ENCODE measurements at places on chromosomes 7 and 10. TPM values are rescaled to one million over a fixed set of nuclear protein-coding genes. Genes with fewer than 3 reads are reported as not detected.

DNA sequence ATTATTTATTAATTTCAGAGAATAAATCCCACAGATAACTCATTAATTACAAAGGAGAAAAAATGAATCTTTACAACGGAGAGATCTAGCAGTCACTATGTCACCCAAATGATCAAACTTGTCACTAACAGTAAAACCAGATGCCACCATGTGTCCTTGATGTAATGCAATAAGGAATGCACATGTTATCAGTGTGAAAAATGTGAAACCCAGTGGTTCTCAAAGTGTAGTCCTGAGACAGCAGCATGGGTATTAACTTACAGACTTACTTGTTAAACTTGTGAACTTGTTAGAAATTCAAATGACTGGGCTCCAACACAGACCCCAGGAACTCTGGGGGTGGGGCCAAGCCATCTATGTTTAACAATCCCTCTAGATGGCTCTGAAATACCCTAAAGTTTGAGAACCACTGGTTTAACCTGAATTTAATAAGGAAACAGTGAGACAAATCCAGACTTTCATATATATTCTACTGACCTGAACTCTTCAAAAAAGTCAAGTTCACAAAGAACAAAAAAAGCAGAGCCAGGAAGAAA lies 77.4 kb downstream of the RNLS start:
- DNase-seq, result no peak

Gene ATP6V0A4
- total RNA-seq, result not detected

- no peak for DNase-seq
Measured at GRCh38 chr10:75468612-75469005, 37.2 kb downstream of the LRMDA start.

GRCh38 chr7:114660126-114660486 lies 245.5 kb downstream of the FOXP2 start:
- DNase-seq, result no peak

Gene EBF3
- total RNA-seq, result 0.24 TPM

GRCh38 chr7:77223261-77223660 lies 23.6 kb upstream of the FGL2 start:
- DNase-seq, result no peak

GRCh38 chr10:97483921-97484320 lies 14.3 kb downstream of the MMS19 start:
- no peak for DNase-seq

- no peak for DNase-seq
Measured at GRCh38 chr10:49458869-49459268, 63.0 kb upstream of the DRGX start.

- no peak for DNase-seq
Measured at GRCh38 chr7:11605749-11606148, 226.2 kb downstream of the THSD7A start.

GRCh38 chr10:124740369-124741280 lies 3.6 kb downstream of the FAM53B start:
- DNase-seq, result peak; percentile 67

DNA sequence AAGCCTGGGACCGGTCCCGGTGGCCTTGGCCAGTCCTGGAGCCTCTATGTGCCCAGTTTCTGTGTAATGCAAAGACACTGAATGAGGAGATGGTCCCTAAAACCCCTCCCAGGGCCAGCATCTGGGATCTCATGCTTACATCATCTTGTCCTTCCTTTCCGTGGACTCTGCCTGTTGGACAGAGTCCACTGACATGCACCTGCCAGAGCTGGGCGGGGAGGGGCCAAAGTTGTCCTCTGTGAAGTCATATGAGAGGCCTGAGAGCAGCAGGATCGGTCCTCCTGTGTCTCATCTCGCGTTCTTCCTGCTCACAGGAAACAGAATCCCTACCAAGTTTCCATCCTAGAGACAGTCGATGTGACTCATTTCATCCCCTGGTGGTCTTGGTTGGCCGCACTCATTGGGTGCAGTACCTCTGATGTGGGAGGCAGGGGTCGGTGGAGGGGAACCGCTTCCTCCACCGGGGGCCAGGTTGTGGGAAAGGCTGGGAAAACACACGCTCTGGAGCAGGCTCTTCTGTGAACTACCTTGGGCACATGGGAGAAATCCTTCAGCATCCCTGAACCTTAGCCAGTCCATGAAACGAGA lies 389.6 kb upstream of the PODXL start:
- DNase-seq, result no peak

DNA sequence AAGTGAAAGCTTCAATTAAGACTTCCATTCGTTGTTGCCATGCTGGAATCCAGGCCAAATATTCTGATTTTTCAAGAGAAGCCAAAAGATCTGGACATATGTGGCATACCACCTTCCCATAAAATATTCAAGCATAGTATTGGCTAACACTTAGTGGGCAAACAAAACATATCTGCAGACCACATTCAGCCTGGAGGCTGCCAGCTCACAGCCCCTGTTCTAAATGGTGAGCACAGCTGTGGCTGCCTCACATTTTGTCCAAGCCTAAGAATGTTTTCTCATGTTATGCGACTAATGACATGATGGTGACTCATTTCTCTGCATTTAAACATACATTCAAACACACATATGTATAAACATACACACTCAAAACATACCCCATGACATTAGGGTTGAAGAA lies 10.6 kb upstream of the CALU start:
- DNase-seq, result no peak

Gene PDK4
- not detected for total RNA-seq

Gene GPR146
- total RNA-seq, result not detected

- DNase-seq, result peak; percentile 7
Measured at GRCh38 chr7:13179011-13179582, 491.7 kb downstream of the ARL4A start.

Gene HOXA11
- 9.3 TPM for total RNA-seq

DNA sequence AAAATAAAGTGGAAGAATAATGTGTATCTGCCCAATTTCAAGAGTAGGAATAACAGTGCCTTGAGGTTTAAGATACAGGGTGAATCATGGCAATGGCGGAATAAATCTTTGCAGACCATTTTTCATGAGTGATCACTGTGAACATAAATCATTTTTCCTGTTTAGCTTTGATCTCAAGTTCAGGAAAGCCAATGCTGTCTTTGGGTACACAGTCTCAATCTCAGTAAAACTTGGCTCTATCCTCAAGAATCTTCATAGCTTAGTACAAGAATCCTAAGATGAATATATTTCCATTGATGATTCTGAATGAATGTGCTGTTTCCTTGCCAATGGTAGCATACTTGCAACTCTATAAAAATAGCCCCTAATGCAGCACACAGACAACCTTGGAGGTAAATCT lies 6.8 kb downstream of the NAMPT start:
- no peak for DNase-seq

GRCh38 chr7:71019706-71020105 lies 112.2 kb upstream of the GALNT17 start:
- DNase-seq, result peak; percentile 83

DNA sequence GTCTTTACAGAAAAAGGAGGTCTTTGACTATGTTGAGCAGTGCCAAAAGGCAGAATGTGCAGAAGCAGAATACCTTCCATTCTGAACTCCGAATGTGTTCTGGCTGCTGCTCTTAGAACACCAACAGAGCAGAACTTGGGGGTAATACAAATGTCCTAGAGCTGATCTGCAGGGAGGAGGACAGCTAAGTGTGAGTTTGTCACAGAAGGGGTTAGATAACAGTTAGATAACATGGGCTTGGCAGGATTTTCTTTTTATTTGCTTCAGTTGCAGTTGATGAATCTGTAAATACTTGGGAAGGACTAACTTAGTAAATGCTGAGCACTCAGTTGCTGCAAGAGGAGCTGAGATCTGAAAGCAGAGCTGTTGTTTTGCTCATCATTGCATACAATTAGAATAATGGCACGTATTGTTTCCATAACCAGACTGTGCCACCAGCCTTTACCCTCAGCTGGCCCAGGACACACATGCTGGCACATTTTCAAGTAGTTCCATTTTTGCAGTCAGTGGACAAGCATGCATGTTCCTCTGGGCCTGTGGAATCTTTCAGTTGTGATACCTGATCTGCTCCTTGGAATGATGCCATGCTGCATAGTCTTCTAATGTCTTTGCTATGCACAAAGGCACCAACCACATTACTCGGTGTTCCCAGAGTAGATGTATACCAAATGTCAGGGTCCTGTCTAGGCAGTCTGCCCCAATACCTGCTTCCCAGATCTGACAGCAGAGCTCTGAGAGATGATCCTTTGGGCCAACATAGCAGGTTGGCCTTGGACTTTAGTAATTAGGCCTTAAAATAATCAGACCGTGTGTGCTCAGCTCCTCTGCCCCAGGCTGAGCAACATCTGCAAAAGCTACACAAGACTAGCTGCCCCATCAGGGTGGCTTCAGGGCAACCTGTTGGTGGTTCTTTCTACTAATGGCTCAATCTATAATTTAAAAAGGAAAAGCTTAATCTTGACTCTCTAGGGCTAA lies 55.7 kb downstream of the GSDME start:
- DNase-seq, result no peak

DNA sequence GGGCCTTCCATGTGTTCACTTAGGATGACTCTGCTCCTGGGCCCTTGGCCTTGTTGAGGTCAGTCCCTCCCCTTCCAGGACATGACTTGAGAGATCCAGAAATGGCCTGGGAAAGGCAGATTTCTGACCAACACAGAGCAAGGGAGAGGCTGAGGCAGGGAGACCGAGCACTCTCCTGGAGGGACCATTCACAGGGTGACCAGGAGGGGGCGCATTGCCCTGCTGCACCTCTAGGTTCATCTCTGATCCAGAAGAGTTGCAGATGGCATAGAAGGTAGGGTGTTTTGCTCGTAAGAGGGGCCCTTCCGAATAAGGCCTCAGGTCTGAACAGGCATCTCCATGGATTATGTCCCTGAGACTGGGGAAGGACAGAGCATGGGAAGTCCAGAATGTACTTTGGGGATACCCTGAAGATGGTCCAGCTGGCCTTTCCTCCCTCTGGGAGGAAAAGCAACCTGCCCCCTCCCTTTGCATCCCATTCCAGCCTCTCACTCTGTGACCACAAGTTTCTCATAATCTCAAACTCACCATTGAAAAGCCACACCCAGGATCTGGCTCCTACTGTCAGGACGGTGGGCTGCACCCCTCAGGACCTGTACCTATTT lies 6.6 kb downstream of the DMBT1 start:
- DNase-seq, result no peak

DNA sequence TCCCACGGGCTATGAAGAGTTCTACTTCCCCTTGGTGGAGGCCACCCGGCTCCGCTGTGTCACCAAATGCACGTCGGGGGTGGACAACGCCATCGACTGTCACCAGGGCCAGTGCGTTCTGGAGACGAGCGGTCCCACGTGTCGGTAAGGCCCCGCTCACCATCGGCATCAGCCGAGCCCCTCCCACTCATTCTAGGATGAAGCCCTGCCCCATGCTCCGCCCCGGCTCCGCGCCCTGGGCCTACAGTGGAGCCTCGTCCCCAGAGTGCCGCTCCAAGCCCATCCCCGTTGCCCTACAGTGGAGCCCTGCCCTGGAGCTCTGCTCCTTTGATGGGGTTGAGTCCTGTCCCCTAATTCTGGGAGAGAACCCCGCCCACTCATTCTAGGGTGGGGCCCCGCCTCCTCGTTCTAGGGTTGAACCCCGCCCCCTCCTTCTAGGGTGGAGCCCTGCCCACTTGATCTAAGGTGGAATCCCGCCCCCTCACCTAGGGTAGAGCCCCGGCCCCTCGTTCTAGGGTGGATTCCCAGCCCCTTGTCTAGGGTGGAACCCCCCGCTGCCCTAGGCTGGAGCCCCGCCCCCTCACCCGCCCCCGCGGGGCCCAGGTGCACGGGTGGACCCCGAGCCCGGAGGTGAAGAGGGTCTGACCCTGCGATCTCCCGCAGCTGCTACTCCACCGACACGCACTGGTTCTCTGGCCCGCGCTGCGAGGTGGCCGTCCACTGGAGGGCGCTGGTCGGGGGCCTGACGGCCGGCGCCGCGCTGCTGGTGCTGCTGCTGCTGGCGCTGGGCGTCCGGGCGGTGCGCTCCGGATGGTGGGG lies 3.4 kb upstream of the MUC12 start:
- peak; percentile 25 for DNase-seq

Gene BLNK
- not detected for total RNA-seq

Gene PIK3AP1
- total RNA-seq, result 0.51 TPM

- no peak for DNase-seq
Measured at GRCh38 chr10:24483701-24484100, 240.0 kb downstream of the ARHGAP21 start.

DNA sequence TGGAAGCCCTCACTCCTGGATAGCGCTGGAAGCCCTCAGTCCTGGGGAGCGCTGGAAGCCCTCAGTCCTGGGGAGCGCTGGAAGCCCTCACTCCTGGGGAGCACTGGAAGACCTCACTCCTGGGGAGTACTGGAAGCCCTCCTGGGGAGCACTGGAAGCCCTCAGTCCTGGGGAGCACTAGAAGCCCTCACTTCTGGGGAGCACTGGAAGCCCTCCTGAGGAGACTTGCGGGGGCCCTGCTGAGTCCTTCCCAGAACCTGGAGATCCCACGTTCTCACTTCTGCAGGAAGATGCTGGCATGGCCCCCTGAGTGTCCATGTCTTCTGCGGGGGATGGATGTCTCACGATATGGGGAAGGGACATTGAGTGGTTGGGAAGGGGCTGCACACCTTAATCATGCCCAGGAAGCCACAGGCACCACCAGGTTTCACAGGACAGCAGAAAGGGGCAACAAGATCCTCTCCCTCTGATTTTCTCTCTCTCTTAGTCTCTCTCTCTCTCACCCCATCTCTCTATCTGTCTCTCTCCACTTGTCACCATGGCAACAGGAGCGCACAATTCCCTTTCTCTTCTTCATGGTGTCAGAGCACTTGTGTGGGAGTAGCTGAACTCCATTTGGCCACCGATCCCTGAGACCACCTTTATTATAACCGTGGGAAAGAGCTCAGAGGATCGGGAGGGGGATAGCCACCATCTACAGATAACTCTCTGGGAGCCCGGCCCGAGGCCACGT lies 267.0 kb downstream of the TCERG1L start:
- no peak for DNase-seq

DNA sequence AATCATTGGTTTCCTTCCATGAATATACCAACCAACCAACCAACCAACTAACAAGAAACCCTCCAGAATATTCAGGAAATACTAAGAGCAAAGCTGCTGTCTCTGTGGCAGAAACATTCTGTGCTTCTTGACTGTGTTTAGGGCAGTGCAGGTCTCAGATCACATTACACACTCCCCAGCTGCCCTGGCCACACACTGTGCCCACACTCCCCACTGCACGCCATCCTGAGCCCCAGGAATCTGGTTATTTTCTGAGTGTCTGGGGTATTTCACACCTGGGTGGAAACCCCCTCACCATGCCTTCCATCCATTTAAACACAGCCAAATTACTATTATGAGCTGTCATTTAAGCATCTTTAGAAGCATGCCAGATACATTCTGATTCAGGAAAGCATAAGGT lies 183.7 kb upstream of the ANK3 start:
- peak; percentile 26 for DNase-seq
